ENCODE measurements at places on chromosomes 7 and 10. TPM values are rescaled to one million over a fixed set of nuclear protein-coding genes. Genes with fewer than 3 reads are reported as not detected.

OPN4 gene
- not detected for total RNA-seq

DNA sequence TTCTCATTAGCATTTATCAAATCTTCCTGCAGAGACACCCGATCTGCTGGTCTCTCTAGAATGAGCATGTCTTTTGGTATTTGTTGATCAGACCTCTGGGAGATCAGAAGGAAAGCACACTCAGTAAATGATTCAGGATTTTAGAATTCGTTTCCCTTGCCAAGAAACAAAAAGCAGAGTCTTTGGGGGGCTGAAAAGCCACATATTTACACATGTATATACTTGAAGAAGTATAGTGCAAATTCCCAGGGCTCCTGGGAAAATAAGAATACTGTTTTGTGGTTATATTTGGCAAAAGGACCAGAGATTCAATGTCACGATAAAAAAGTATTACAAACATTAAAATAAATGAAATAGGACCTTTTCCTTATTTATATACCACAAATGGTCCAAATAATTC lies 100.2 kb downstream of the AGMO start:
- no peak for DNase-seq

FOXL3 gene
- total RNA-seq, result not detected

DNA sequence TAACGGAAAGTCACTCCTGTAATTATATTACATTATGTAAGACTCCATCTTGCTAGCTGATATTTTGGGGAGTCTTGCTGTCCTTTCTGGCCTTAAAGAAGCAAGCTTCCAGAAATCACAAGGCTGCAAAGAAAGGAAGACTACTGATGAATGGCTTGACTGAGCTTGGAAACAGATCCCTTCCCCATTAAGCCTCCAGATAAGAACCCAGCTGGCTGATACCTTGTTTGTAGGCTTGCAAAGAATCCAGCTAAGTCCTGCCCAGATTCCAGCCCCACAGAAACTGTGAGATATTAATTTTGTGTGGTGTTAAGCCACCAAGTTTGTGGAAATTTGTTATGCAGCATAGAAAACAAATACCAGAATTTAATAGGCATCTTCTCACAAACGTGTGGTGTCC lies 49.9 kb upstream of the TMEM106B start:
- DNase-seq, result no peak

GSTO1 gene
- 144 TPM for total RNA-seq

GRCh38 chr10:96626795-96627194 lies 40.0 kb upstream of the TM9SF3 start:
- DNase-seq, result no peak

DNA sequence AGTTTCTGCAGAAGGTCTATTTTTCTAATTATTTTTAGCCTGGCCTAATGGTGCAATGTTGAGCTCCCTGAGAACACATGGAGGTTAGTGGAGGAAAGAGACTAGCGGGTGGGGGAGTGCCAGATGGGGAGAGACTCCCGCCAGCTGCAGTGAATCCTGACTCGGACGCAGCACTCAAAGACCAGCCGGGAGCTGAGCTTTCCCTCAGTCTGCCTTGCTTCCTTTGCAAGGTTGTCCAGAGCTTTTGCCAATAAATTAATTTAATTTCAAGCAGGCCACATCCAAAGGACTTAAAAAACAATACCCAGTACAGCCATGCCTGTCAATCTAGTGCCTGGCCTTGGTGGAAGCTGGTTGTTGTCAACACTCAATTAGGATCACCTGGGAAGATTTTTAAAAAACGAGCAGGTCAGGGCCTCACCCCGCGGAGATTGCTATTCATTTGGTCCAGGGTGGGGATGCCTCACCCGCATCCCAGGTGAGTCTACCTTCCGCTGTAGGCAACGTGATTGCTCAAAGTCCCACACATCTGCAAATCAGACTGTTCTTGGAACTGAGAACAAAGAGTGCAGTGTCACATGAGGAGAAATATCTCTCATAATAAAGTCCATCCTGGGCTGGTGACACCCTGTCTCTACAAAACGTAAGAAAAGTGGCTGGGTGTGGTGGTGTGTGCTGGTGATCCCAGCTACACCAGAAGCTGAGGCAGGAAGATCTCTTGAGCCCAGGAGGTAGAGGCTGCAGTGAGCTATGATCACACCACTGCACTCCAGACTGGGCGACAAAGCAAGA lies 4.0 kb downstream of the CLRN3 start:
- DNase-seq, result no peak

DNA sequence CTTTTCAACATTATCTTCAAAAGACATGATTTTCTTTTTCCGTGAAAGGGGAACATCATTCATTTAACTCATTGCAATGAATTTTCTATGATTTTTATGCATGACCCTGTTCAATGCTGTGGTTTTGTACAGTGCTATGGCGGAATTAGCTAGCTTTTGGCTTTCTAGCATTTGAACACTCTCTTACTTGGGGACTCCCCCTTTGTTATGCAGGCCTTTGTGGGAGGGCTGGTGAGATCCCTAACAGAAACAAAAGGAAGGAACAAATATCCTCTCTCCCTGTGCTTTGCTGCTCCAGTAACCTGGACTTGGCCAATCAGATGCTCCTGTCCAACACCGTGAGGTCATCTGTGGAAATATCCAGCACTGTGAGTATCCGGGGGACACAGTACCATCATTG lies 353.4 kb upstream of the FZD8 start:
- no peak for DNase-seq

DNA sequence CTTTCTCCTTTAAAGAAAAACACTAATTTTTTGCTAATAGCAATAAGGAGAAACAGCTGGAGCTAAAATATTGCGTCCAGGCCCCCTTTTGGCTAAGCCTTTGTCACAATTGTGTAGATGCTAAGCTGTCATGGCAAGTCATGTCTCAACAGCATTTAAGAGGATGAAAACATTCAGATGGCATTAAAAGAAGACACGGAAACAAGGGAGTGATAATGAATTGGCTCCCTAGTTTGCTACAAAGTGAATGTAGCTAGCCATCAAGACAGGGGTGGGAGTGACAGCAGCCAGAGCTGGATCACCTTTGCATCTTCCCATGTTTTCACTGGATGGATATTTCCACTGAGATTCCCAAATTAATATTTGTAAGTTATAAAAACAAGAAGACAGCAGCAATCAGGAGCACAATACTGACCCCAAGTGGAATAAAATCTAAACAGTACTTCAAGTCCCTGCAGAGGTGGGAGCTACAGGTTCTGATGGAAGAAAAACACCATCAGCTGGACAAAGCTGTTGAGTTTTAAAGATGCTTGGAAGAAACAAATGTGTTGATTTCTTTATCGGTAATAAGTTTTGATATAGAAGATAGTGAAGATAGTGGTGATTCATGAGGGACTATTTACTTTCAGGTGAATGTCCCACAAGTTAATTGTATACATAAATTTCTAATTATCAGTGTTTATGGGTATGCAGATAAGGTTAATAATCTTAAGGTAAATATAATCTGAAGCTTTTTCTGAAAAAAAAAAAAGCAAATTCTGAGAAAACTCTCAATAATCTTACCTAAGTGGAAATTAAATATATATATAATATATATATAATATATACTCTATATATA lies 129.4 kb downstream of the SLC16A9 start:
- DNase-seq, result no peak

LRRN3 gene
- total RNA-seq, result 0.41 TPM

DNA sequence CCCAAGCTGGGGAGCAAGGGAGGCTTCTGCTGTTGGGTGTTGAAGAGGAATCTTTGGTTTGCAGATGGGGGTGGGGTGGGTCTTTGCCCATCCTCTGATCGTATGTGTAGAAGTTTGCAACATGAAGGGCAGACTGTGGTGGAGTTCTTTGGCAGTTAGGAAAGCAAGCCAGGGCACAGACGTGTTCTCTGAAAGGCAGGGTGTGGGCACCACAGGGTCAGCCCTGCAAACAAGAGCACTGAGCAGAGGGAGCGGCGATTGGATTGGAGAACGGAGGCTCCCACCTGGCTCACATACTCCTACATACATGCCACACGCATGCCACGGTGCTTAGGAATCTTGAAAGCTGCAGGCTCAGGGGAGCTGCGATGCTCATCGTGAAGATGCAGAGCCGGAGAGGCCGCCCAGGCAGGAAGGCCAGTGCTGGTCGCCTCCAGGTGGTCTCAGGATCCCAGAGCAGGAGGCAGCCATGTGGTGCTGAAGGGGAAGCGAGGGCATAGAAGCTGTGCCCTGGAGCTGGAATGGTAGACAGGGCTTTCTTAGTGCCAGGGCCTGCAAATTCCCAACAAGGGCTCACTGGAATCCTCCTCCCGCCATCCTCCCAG lies 149.0 kb downstream of the MGMT start:
- DNase-seq, result no peak

- no peak for DNase-seq
Observed at GRCh38 chr7:35556515-35557471, 138.1 kb downstream of the HERPUD2 start.

PIK3CG gene
- total RNA-seq, result 4.3 TPM

SPDYE6 gene
- not detected for total RNA-seq

DNA sequence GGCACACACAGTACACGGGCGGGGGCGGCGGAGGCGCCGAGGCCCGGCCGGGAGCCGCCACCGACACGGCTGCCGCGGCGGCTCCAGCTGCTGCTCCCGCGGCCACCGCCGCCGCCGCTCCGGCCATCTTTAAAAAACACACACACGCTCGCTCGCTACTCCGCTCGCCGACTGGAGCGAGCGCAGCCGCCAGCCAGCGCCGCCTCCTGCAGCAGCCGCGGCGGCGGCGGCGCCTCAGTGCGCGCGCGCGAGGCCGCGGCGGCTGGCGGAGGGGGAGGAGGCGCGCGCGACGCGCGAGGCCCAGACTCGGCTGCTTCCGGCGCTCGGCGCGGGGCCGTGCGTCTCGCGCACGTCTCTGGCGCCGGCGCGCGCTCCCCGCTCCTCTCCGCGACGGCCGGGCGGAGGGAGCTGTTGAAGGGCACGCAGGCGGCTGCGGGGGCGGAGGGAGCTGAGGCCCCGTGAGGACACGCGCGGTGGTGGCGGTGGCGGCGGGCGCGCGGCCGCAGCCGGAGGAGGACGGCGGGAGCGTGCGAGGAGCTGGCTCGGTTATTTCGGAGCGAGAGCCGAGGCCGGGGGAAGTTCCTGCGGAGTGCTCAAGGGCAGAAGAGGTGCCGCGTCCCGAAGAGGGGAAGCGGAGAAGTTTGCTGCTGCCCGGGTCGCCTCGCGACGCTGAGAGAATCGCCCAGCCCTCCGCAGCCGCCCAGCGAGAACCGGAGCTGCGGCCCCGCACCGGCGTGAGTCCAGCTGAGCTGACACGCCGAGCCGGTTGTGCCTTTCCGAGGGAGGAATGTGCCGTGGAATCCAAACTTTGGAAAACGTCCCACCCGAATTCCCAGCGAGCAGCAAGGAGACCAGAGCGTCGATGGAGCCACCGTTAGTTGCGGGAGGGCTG lies at the start of gene KDM7A:
Gene KDM7A, minus strand, starts transcription at position 173 of the 892 bp plus-strand sequence. Its CDS starts 46 bp downstream, at position 127.
- DNase-seq, result peak; percentile 95

- DNase-seq, result no peak
Observed at GRCh38 chr7:28732071-28732869, 225.9 kb downstream of the TRIL start.

GRCh38 chr7:151876899-151877777 lies at the start of gene PRKAG2:
PRKAG2 (minus strand) TSS chr7:151877115; CDS start chr7:151876620, 495 bp downstream.
- DNase-seq, result peak; percentile 89

GIMAP1 gene
- total RNA-seq, result 6.4 TPM

ITPRID1 gene
- not detected for total RNA-seq

DNA sequence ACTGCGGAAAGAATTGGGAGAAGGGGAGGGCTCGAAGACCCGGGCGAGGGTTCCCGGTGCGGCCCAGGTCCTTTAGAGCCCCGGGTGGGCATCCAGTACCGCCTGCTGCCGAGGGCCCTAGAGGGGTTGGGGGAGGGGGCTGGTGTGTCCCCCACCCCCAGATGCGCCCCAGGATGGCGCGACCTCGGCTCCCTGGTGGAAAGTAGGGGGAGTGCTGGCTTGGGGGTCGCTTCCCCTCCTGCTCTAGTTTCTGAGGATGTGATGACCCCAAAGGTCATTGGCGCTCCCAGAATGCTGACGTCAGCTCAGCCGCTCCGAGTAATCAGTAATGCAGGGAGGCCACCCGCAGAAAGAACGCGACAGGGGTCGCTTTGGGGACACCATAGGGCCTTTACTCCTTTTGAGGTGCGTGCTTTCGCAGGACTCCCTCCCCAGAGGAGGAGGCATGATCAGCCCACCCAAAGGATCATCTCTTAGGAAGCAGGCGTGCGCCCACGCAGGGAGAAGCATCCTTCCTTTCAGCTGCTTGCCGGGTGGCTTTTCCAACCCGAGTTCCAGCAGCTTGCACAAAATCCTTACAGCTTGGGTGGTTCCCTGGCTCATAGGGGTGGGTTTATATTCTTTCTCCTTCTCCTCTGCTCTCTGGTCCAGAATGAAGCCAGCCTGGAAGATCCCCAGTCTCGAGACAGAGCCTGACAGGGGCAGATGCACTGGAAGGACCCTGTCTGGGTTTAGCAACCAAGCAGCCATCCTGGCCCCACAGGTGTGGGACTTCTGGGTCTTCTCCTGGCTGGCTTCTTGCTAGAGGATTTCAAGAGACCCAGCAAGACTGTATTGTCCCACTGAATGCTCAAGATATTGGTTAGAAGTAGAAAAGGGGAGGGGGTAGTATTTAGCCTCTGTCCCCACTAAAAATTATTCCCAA lies 1.3 kb upstream of the PRKAG2 start:
- no peak for DNase-seq

GRCh38 chr10:18501198-18501597 lies 150.2 kb downstream of the NSUN6 start:
- DNase-seq, result no peak

UCN3 gene
- total RNA-seq, result not detected

MMD2 gene
- total RNA-seq, result not detected

GRCh38 chr10:97475936-97476594 lies 22.2 kb downstream of the MMS19 start:
- no peak for DNase-seq

DNA sequence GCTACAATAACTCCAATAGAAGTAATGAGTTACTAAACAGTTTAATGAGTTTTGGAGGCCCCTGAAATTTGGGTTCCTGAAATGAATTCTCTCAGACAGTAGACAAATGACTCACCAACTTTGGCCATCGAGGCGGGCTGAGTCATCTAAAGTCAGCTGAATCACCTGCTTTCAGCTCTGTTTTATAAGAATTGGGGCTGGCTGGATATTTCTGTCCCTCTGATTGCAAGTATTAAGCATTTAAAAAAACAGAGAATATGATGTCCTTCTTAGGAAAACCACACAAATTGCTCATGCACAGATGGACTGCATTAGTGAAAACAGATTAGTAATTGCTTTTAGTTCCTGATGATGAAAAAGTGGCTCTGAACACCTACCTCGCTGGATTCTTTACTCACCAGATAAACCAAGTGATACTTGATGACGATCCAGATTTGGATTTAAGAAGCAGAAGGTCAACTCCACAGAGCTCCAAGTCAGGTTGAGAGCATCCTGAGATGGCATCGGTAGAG lies 59.1 kb downstream of the ZNF365 start:
- DNase-seq, result peak; percentile 84

DNA sequence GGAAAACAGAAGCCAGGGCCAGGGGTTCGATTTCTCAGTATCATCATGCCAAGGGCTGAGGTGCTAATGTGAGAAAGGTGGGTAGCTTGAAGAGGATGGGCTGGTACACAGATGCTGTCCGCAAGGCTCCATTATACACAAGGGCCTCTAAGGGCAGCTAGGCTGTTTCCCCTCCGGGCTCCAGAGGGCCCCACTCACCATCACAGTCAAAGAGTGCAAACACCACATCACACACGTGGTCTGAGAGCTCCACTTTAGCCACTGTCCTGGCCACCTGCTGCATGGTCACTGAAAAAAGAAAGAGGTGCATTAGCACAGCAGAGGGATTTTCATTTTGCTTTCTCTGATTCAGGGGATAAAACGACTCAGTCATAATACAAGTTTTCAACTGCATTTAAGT lies 20.9 kb upstream of the DNAJB12 start:
- DNase-seq, result no peak

- no peak for DNase-seq
Observed at GRCh38 chr10:102450124-102450373, 1.3 kb downstream of the C10orf95 start.

Measured in sigmoid colon (tissue), 7 donors.